ENCODE measurements at places on chromosomes 6 and 20. TPM values are rescaled to one million over a fixed set of nuclear protein-coding genes. Genes with fewer than 3 reads are reported as not detected.

DNA sequence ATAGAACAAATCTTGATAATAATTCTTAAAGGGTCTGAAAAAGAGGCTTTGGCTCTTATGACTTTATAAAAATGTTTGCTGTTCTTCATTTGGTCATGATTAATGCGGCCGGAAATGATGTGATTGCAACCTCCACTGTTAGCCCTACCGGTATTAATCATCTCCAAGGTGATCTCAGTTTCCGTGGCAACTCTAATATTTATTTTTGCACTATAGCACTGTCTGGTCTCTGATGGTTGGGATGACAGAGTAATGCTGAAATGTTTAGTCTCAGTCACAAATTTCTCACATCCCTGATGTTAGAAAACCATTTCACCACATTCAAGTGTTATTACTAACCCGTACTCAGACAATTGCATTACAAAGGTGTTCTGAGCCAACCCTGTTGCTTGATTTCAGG, 87.4 kb downstream of the TMEM200A start:
- H3K36me3 ChIP-seq = no peaks in the 10 kb centered on the region
- no peak overlapping the region for H3K27ac ChIP-seq
- H3K27me3 ChIP-seq = peaks cover 5% of the 10 kb centered on the region
- no peak overlapping the region for H3K4me3 ChIP-seq
- H3K4me1 ChIP-seq = no peaks in the 10 kb centered on the region

DNA sequence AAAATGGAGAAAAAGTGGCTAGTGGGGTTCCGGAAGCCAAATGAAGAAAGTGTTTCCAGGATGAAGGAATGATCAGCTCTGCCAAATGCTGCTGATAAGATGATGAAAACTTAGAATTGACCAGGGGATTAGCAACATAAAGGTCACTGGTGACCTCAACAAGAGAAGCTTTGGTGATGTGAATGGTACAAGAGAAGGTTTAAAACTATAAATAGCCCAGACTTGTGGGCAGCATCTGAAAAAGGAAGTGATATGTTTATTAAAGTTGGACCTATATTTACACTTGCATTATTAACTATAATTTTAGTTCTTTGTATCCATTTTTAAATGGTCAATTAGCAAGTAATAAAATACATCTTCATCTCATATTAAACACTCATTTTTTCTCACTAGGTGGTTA, 45.1 kb downstream of the CGA start:
- H3K27me3 ChIP-seq = peaks cover 19% of the 10 kb centered on the region
- H3K36me3 ChIP-seq = no peaks in the 10 kb centered on the region
- no peak overlapping the region for H3K27ac ChIP-seq
- H3K4me1 ChIP-seq = no peaks in the 10 kb centered on the region
- no peak for DNase-seq

The KIF25 gene
- total RNA-seq = 0.22 TPM

DNA sequence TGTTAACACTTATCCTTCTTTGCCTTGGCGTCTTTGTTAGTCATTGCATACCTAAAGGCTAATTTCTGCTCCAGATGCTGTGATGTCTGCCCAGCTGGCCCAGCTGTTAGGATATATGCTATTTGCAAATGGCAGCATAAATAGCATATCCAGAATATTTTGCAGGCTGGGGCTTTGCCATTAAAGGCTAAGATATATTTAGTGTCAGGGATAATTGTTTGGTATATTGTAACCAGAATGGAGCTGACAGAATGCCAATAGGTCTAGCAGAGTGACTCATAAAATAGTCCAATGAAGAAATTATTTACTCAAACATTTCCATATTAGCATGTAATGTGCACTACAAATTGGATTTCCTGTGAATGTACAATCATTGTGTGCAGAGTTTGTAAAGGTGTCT, 584.1 kb upstream of the FLRT3 start:
- no peak for DNase-seq
- no peaks in the 10 kb centered on the region for H3K27me3 ChIP-seq
- H3K36me3 ChIP-seq = no peaks in the 10 kb centered on the region
- H3K27ac ChIP-seq = no peak overlapping the region
- H3K4me1 ChIP-seq = no peaks in the 10 kb centered on the region

- H3K27ac ChIP-seq = peak overlapping the region; percentile 90
- peak overlapping the region; percentile 74 for H3K4me3 ChIP-seq
- H3K4me1 ChIP-seq = peaks cover 23% of the 10 kb centered on the region
- DNase-seq = peak; percentile 53
These were observed 96.5 kb downstream of the HFE start for GRCh38 chr6:26183581-26184366.

DNA sequence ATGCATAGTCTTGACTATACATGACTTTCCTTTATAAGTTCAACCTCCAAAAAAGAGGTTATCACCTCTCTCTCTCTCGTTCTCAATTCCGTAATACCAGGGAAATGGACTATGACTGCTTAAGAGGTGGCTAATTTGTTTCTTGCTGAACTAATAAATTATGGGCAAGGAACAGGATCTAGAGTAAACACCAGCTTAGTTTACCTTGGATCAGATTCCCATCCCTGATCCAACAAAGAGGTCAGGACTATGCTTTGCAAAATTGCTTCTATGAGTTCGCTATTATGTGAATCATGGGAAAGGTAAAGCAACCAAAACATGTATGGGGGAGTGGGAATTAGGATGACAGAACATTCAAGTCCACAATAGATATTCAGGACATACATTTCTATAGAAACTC, 630.7 kb downstream of the HACE1 start:
- no peak for DNase-seq
- no peaks in the 10 kb centered on the region for H3K36me3 ChIP-seq
- H3K4me3 ChIP-seq = no peak overlapping the region
- no peak overlapping the region for H3K27ac ChIP-seq
- no peaks in the 10 kb centered on the region for H3K4me1 ChIP-seq

The SYTL3 gene
- 11.2 TPM for total RNA-seq

DNA sequence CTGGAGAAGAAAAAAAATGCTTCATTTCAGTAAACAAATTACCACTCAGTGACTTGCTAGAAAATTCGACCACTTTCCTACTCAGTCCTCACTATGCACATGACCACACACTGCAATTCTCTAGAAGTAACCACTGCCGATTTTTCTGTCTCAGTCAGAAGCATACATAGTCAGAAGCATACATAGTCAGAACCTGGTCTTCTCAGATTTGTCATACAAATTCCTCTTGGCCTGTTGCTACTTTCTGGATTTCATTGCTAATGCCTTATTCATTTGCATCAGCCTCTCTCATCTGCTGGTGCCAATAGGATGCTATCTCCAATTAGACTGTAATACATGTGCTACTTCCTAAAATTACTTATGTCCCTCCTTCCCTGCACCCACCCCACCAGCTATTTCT, 10.2 kb upstream of the KIF16B start:
- no peak overlapping the region for H3K4me3 ChIP-seq
- no peaks in the 10 kb centered on the region for H3K36me3 ChIP-seq
- no peak for DNase-seq
- peaks cover 15% of the 10 kb centered on the region for H3K4me1 ChIP-seq
- peaks cover 23% of the 10 kb centered on the region for H3K27me3 ChIP-seq

GRCh38 chr6:121944354-121944753, 455.1 kb upstream of the HSF2 start:
- no peak overlapping the region for H3K27ac ChIP-seq
- H3K36me3 ChIP-seq = no peaks in the 10 kb centered on the region
- H3K27me3 ChIP-seq = no peaks in the 10 kb centered on the region
- H3K4me1 ChIP-seq = no peaks in the 10 kb centered on the region
- DNase-seq = no peak

The F13A1 gene
- 93.1 TPM for total RNA-seq

DNA sequence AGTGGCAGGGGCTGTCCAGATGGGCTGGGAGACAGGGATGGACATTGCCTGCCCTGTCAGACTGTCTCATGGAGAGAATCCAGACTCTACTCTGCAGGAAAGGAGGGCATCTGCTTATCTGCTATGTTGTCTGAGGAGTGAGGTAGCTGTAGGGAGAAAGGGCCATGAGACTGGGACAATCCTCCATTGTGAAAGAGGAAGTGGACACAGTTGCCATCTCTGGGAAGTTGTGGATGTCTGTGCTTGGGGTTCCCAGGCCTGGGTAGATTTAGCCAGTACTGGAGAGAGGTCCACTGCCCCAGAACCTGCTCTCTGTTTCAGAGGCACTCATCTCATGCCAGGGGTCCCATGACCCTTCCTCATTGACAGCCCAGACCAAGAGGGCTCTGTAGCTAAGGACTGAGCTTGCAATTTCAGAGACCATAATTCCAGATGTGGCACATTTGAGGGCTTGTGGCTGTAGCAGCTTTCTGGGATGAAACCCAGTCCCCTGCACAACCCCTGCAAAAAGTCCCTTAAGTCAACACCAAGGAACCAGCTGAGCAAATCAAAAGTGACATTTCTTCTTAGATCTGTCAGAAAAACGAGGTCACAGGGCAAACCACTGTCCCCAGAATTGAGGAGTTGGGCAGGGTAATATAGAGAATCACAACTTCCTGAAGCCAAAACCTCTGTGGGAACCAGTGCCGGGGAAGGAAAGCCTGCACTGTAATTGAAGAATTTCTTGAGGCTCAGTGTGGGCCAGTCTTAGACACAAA, 4.1 kb upstream of the SIRPG start:
- H3K4me1 ChIP-seq = no peaks in the 10 kb centered on the region
- H3K27me3 ChIP-seq = peaks cover 75% of the 10 kb centered on the region

DNA sequence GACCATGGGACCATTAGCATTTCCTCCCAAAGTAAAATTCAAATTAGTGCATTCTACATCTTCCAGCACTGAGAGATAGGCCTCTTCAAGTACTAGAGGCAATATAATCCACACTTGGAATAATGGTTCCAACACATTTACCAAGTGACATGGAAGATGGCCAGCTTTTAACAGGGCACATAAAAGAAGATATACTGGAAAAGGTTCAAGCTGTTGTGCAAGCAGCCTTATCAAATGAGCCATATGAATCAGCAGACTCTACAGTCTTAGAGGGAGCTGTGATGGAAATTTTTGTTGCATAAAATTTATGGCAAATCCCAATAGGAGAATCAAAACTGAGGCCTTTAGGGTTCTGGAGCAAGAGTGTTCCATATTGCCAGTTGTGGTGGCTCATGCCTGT, 526.6 kb upstream of the IRAK1BP1 start:
- H3K4me1 ChIP-seq = no peaks in the 10 kb centered on the region
- no peaks in the 10 kb centered on the region for H3K27me3 ChIP-seq
- H3K36me3 ChIP-seq = no peaks in the 10 kb centered on the region

DNA sequence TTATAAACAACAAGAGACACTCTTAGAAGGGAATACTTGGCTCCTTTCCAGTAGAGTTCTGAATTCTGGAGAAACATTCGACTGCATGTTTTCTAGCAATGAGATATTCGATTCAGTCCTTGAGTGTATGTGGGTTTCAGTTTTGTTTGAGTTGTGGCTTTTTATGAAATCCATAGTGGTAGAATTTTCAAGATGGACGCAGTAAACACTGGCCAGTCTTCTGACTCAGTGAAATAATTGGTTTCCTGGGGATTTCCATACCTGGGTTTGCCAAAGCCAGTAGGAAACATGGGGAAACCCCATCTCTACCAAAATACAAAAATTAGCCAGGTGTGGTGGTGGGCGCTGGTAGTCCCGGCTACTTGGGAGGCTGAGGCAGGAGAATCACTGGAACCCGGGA, 273.5 kb upstream of the PLCB4 start:
- peaks cover 22% of the 10 kb centered on the region for H3K4me1 ChIP-seq
- no peaks in the 10 kb centered on the region for H3K27me3 ChIP-seq
- no peaks in the 10 kb centered on the region for H3K36me3 ChIP-seq
- no peak for DNase-seq
- H3K27ac ChIP-seq = no peak overlapping the region
- no peak overlapping the region for H3K4me3 ChIP-seq

- H3K4me3 ChIP-seq = no peak overlapping the region
- DNase-seq = no peak
- no peak overlapping the region for H3K27ac ChIP-seq
These were observed 47.5 kb downstream of the KCNQ5 start for GRCh38 chr6:72669324-72669723.

The COX4I2 gene
- 7.6 TPM for total RNA-seq

- no peak overlapping the region for H3K4me3 ChIP-seq
- no peak for DNase-seq
- no peaks in the 10 kb centered on the region for H3K36me3 ChIP-seq
These were observed 24.8 kb upstream of the IGF2R start for GRCh38 chr6:159943968-159944598.

The LTB gene
- 0.25 TPM for total RNA-seq

The NOTCH4 gene
- total RNA-seq = 23.0 TPM

GRCh38 chr20:35698298-35699126, 640 bp downstream of the NFS1 start:
- H3K4me1 ChIP-seq = peaks cover 39% of the 10 kb centered on the region
- no peak for DNase-seq
- H3K27ac ChIP-seq = peak overlapping the region; percentile 93
- peak overlapping the region; percentile 88 for H3K4me3 ChIP-seq
- peaks cover 56% of the 10 kb centered on the region for H3K36me3 ChIP-seq
- H3K27me3 ChIP-seq = no peaks in the 10 kb centered on the region

The PPP1R16B gene
- 6.3 TPM for total RNA-seq

DNA sequence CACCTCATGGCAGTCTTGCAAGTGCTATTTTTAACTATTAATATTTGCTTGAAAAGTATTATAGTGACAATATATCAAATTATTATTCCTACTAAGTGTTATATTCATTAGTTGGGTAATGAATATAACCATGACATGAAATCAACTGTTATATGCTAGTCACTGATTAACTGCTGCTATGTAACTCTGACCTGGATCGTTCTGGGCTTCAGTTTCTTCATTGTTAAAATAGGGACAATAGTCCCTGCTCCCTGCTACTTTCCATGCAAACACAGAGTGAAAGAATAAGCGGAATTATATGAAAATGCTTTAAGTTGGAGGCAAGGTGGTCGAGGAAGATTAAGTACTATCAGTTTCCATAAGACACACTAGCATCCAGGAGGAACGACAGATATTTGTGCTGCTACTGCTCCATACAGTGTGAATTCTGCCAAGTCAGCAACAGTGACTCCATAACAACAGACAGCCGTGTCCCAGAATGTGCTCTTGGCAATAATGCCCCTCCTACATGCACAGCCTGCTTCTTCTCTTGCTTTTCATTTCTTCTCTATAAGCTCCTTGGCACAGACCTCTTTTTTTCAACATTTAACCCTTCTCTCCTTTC, 107.2 kb downstream of the CHD6 start:
- no peak for DNase-seq
- no peak overlapping the region for H3K4me3 ChIP-seq
- H3K27ac ChIP-seq = peak overlapping the region; percentile 73
- peaks cover 78% of the 10 kb centered on the region for H3K4me1 ChIP-seq

DNA sequence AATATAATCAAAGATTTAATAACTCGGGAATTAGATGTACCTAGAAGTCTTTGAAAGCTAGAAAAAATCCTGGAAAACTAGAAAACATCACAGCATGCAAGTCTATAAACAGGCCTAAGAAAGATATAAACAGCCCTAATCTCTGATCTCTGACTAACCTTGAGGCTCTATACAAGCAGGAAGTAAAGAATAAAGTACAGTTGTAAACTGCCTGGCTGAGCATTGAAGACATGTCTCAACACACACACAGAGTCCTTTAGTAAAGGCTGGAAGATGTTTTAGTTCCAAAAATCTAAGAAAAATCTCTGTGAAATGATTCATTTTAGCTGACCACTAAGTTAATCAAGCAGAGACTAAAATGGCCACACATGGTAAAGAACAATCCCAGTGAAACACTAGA, 774.5 kb downstream of the EYS start:
- no peaks in the 10 kb centered on the region for H3K4me1 ChIP-seq
- no peak for DNase-seq

The NANP gene
- total RNA-seq = 2.7 TPM

Data from left ventricle myocardium inferior (tissue), 1 donor.